ENCODE measurements at places on chromosomes 6 and 20.

DNA sequence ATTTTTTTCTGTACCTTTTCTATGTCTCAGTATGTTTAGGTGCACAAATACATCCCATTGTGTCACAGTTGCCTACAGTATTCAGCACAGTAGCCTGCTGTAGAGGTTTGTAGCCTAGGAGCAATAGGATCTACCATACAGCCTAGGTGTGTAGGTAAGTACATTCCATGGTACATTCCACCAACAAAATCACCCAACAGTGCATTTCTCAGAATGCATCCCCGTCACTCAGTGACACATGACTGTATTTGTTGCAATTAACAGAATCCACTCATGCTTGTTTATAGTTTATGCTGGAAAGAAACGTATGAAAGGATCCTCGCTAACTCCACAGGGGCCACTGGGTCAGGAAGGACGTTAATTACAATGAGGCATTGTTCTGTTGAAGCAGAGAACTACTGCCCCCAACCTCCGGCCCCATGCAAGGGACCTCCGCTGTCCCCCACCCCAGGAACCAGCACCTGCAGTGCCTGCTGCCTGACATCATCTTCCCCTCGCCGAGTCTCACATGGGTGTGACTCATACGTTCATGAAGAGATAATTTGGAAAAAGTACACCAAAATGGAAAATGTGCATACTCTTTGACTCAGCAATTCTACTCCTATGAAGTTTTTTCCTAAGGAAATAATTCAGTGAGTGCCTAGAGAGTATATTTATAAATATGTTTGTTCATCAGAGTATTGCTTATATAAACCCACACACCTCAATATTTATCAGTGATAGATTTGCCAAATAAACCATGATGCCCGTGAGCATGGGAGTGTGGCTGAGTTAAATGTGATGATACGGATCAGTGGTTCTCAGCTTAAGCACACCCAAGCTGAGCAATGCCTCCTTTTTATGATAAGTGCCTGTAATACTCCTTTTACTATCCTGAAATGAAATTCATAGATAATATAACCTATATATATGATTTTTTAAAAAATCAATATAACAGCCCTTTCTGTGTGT lies 156.4 kb upstream of the ECI2 start:
- DNase-seq = peak; percentile 35

DNA sequence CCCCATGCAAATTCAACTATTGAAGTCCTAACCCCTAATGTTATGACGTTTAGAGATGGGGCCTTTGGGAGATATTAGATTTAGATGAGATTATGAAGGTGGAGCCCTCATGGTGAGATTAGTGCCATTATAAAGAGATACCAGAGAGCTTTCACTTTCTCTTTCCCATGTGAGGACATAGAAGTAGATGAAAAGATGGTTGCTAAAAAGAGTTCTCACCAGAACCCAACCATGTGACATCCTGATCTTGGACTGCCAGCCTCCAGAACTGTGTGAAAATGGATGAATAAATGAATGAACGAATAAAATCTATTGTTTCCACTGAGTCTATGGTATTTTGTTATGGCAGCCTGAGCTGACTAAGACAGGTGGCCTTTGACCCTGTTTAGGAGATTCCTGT lies 50.6 kb upstream of the FBXO30 start:
- DNase-seq = no peak

- DNase-seq = no peak
Measured at GRCh38 chr20:18165553-18165952, 27.9 kb downstream of the KAT14 start.

DNA sequence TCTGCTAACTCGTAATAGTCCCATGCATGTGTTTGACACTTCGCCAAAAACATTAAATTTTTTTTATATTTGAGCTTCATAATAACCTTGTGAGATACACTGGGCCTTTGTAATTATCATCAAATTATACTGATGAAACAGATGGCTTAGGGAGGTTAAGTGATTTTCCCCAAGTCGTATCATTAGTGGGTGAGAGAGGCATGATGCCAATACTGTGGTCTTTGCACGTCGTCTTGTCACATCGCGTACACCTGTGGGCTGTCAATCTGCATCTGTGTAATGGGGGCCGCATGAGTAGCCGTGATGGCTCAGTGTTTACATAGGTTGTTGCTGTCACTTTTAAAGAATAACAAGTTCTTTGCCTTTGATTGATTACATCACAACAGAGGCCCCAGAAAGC lies 1.7 kb downstream of the PRL start:
- DNase-seq = no peak

DNA sequence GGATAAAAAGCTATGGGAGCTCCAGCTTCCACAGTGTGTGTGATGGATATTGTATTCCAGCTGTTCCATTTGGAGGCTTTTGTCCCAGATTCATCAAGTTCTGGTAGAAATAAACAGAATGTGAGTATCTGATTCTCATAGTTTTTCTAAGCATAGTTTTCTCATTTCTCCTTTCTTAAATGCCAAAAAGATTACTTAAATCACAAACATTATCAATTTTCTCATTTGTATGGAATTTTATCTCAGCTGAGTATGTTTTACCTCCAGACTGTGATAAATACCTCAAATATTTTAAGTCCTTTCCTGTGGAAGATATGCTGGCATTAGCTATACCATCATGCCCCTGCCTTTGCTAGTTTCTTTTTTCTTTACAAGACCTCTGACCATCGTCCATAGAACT lies 767.3 kb downstream of the TFAP2A start:
- DNase-seq = no peak

GRCh38 chr6:111266276-111266675 lies 179.0 kb downstream of the SLC16A10 start:
- DNase-seq = no peak

DNA sequence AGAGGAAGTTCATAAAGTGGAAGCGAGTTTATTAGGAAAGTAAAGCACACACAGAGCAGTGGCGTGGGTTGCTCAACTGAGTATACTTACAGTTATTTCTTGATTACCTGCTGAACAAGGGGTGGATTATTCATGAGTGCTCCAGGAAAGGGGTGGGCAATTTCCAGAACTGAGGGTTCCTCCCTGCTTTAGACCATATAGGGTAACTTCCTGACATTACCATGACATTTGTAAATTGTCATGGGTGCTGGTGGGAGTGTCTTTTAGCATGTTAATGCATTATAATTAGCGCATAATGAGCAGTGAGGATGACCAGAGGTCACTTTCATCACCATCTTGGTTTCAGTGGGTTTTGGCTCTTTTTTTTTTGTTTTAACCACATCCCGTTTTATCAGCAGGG lies 29.8 kb downstream of the PDYN start:
- DNase-seq = no peak

DNA sequence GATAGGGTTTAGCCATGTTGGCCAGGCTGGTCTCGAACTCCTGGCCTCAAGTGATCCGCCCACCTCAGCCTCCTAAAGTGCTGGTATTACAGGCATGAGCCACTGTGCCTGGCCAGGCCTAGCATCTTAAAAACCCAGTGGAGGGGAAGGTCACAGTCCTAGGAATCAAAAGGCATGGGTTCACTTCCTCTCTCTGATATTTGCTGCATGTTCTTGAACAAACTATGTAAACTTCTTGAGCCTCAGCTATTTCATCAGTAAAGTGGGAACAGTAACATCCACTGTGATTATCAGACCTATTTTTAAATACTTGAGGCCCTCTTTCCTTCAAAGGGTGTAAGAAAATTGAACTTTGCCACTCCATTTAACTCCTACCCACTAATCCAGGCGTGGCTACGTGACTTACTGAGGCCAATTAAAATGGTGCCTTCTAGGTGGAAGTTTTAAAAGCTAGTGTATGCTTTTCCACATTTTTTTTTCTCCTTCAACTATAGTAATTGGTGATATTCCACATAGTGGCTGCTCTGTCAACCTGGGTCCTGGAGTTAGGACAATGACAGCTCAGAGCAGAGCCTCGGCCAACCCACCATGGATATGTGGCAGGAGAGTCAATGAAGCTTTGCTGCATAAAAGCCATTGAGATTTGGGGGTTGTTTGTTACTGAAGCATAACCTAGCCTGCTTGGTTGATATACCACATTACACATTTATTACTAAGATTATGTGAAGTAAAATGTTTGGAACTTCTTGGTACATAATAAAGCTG lies 32.2 kb upstream of the IER3 start:
- DNase-seq = no peak

GRCh38 chr6:44837741-44838140 lies 450.2 kb downstream of the CDC5L start:
- DNase-seq = no peak

All from AG08396 (cell line).